RPMI7951 (cell line): ENCODE measurements at places on chromosomes 1 and 21. TPM values are rescaled to one million over a fixed set of nuclear protein-coding genes. Genes with fewer than 3 reads are reported as not detected.

Gene GPR153
- 11.8 and 12.6 TPM in 2 replicates for total RNA-seq

Gene ORC1
- 18.4 and 20.7 TPM in 2 replicates for total RNA-seq

DNA sequence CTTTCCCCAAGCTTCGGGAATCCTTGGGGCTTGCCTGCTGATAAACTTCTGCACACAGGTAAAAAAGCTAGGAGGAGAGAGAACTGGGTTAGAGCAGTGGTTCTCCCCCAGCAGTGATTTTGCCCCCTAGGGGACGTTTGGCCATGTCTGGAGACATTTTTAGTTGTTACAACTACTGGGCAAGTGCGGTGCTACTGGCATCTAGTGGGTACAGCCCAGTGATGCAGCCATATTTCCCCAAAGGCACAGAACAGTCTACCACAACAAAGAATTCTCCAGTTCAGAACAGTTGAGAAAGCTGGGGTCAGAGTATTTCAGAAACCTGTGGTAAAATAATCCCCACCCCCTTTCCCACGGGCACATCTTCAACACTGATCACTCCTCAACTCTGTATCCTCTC is 41.3 kb downstream of the LRRC71 start:
- peak; percentile 18 for DNase-seq

DNA sequence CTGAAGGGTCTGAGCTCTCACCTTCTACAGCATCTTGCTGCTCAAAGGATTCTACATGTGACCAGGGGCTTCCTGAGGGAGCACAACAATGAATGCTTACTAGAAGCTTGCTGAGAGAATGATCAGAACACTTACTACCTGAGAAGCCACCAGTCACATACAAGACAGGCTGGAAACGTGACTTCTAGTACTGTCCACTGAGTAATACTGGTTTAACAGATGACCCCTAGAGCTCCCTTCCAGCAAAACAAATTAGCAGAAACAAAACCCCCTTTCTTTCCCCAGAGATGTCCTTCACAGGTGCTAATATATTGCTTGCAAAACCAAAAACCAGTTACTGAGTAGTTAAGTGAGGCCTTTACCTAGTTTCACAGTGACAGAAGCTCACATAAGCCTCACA is 2.1 kb downstream of the TAF5L start:
- DNase-seq: no peak

DNA sequence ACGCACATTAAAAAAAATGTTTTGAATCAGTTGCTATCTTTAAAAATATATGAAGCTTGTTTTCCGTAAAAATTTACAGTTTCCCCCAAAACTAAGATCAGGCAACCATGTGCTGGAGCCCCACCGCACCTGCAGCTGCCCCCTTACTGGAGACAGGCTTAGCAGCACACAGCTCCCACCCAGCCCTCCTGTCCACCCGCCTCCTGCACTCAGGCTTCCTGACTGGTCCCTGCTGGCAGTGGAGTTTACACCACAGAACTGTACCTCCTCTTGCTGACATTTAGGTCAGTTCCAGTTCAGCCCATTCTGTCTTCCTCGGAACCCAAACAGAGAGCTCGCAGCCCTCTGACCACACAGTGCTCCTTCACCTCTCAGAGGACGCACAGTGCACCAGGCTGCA is 2.1 kb downstream of the GPR161 start:
- no peak for DNase-seq

- no peak for DNase-seq
Observed at GRCh38 chr1:156655151-156655903, 13.4 kb downstream of the BCAN start.

GRCh38 chr1:209630383-209631225 is 21.6 kb downstream of the LAMB3 start:
- DNase-seq: no peak
